ENCODE measurements at places on chromosomes 7 and 10. TPM values are rescaled to one million over a fixed set of nuclear protein-coding genes. Genes with fewer than 3 reads are reported as not detected.

RNF133 gene
- not detected for total RNA-seq

GNAI1 gene
- total RNA-seq, result not detected

CPN1 gene
- 0.09 TPM for total RNA-seq

SCIN gene
- total RNA-seq, result 9.7 TPM

FRMD4A gene
- 4.3 TPM for total RNA-seq

IGF2BP3 gene
- 62.9 TPM for total RNA-seq

ACHE gene
- total RNA-seq, result 8.8 TPM

SPDYE18 gene
- 0.44 TPM for total RNA-seq

VSTM2A gene
- not detected for total RNA-seq

NFE2L3 gene
- 11.8 TPM for total RNA-seq

HOXA1 gene
- not detected for total RNA-seq

SKIDA1 gene
- total RNA-seq, result 1.0 TPM

SGPL1 gene
- total RNA-seq, result 18.0 TPM

IDI2 gene
- not detected for total RNA-seq

SPDYE3 gene
- total RNA-seq, result not detected

ZNF117 gene
- 8.5 TPM for total RNA-seq

GRID2IP gene
- not detected for total RNA-seq

ZNF425 gene
- 0.66 TPM for total RNA-seq

CYP2C19 gene
- not detected for total RNA-seq

OR6B1 gene
- not detected for total RNA-seq

BHLHA15 gene
- 2.4 TPM for total RNA-seq

NME8 gene
- not detected for total RNA-seq

HTR5A gene
- not detected for total RNA-seq

FAM221A gene
- total RNA-seq, result not detected

ACTR3C gene
- total RNA-seq, result 10.0 TPM

CALHM1 gene
- total RNA-seq, result not detected

ZPBP gene
- total RNA-seq, result not detected

HOXA3 gene
- total RNA-seq, result 0.04 TPM

SLC16A12 gene
- 0.04 TPM for total RNA-seq

AKR1D1 gene
- total RNA-seq, result not detected

MRLN gene
- not detected for total RNA-seq

GPER1 gene
- not detected for total RNA-seq

ANLN gene
- total RNA-seq, result 58.2 TPM

RNF32 gene
- total RNA-seq, result 3.9 TPM

GLI3 gene
- 0.18 TPM for total RNA-seq

All from K562 (cell line).